ENCODE measurements at places on chromosomes 1 and 21. TPM values are rescaled to one million over a fixed set of nuclear protein-coding genes. Genes with fewer than 3 reads are reported as not detected.

Gene ZNF648
- total RNA-seq: not detected

Gene TAF1A
- total RNA-seq: 11.4 TPM

Gene PHLDA3
- 59.1 TPM for total RNA-seq

Gene ADAM30
- not detected for total RNA-seq

Gene KIF21B
- total RNA-seq: 0.63 TPM

Gene B3GALT5
- not detected for total RNA-seq

Gene TSTD1
- 98.1 TPM for total RNA-seq

Gene ALG14
- total RNA-seq: 5.4 TPM

Gene SPATC1L
- 8.9 TPM for total RNA-seq

Gene NR0B2
- total RNA-seq: not detected

Data from foreskin keratinocyte (primary cell).